ENCODE measurements at places on chromosomes 4 and X.

GRCh38 chrX:6325437-6325836, 96.8 kb upstream of the NLGN4X start:
- no peaks in the 10 kb centered on the region for H3K4me1 ChIP-seq
- no peaks in the 10 kb centered on the region for H3K27me3 ChIP-seq
- H3K36me3 ChIP-seq = no peaks in the 10 kb centered on the region
- no peak overlapping the region for H3K27ac ChIP-seq
- H3K4me3 ChIP-seq = no peak overlapping the region

- H3K27me3 ChIP-seq = peaks cover 18% of the 10 kb centered on the region
- DNase-seq = peak; percentile 13
- no peaks in the 10 kb centered on the region for H3K36me3 ChIP-seq
- H3K27ac ChIP-seq = no peak overlapping the region
- no peaks in the 10 kb centered on the region for H3K4me1 ChIP-seq
Observed at GRCh38 chrX:100615005-100615404, 21.6 kb downstream of the TSPAN6 start.

GRCh38 chr4:31291238-31291637, 571.1 kb downstream of the PCDH7 start:
- H3K4me1 ChIP-seq = no peaks in the 10 kb centered on the region
- DNase-seq = no peak
- no peaks in the 10 kb centered on the region for H3K27me3 ChIP-seq
- H3K27ac ChIP-seq = no peak overlapping the region
- no peak overlapping the region for H3K4me3 ChIP-seq

DNA sequence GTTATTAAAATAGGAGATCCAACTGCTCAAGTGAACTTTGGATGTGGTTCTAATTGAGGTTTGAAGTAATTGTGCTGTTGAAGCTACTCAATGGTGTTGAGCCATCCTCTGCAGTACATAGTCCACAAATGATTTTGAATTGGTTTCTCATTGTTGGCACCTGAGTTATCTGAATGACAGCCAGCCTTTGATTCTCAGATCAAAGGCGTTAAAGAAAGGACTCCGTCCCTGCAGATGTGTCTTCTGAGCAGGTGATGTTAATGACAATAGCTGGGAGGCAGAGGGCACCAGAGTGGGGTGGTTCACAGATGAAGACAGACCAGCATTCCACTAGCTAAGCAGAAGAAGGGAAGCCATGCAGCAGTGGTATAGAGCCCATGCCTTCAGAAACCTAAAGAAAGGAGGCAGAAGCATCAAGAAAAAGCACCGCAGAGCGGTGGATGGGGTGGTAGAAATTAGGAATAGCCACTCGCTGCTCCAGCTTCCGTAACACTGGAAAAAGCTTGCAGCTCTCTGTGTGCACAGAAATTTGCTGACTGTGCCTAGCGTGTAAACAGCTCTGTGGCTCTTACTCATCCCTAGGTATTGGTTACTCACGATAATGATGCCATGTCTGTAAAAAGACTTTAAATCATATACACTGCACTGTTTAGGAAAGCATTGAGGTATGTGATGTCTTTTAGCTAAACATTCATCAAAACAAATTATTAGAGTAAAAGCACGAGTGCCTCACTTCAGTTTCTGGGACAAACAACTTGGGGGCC, 79.2 kb upstream of the CLCN4 start:
- H3K27ac ChIP-seq = no peak overlapping the region
- no peaks in the 10 kb centered on the region for H3K27me3 ChIP-seq
- H3K36me3 ChIP-seq = no peaks in the 10 kb centered on the region
- no peaks in the 10 kb centered on the region for H3K4me1 ChIP-seq

- no peak overlapping the region for H3K27ac ChIP-seq
- no peak overlapping the region for H3K4me3 ChIP-seq
- H3K36me3 ChIP-seq = no peaks in the 10 kb centered on the region
- H3K4me1 ChIP-seq = no peaks in the 10 kb centered on the region
- no peak for DNase-seq
Observed at GRCh38 chr4:11843340-11843739, 414.6 kb upstream of the HS3ST1 start.

DNA sequence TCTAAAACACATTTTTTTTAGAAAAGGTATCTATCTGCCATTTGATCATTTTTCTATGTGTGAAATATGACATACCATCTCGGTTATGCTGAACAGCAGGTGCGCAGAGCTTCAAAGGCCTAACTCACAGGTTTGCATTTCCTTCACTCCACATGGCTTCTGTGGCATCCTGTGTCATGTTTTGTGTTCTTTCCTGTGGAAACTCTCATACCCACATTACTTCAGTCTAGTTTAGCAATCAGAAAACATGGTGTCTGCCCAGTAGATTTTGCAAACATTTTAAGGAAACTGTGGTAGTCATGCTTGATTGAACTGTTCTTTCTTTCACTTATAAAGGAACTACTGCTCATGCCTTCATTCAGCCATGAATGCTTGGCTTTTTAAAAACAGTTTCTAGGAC, 11.3 kb upstream of the ARAP2 start:
- no peaks in the 10 kb centered on the region for H3K4me1 ChIP-seq
- H3K27me3 ChIP-seq = no peaks in the 10 kb centered on the region
- H3K4me3 ChIP-seq = no peak overlapping the region
- no peak for DNase-seq
- no peaks in the 10 kb centered on the region for H3K36me3 ChIP-seq

DNA sequence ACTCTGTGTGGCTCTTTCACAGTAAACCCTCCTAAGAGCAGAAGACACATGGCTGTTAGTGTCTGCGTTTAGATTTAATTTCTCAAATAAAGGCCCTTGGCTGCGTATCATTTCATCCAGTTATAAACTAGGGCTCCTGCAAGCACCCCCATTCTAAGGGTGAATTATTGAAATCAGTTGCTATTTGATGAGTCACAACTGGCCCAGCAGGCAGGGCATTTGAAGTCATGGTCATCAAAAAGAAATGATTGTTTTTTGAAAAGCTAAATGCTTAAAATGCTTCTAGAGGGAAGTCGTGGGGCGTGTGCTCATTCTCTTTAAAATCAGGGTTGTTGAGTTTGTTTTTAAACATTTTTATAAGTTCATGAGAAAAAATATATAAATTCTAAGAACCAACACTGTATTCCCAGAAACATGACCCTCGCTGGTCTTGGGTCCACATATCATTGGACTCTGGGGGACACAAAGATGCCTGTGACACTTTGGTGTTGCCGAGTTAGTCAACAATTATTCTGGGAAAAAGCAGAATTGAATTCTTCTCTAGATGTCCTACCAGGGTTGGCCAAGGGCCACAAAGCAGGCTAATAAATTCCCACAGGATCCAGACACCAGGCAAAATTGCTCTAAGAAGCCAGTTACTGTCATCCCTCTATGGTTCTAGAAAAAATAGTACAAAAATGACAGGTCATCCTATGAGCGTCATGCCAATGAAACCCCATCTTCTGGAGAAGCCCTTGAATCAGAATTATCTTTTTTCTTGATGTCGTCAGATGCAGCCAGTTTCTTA, 99.5 kb upstream of the MYOZ2 start:
- DNase-seq = no peak
- H3K36me3 ChIP-seq = no peaks in the 10 kb centered on the region
- no peaks in the 10 kb centered on the region for H3K27me3 ChIP-seq
- no peak overlapping the region for H3K27ac ChIP-seq
- no peaks in the 10 kb centered on the region for H3K4me1 ChIP-seq
- H3K4me3 ChIP-seq = no peak overlapping the region

GRCh38 chrX:3263681-3264126, 82.7 kb downstream of the MXRA5 start:
- DNase-seq = no peak
- H3K27me3 ChIP-seq = no peaks in the 10 kb centered on the region
- no peaks in the 10 kb centered on the region for H3K4me1 ChIP-seq
- H3K4me3 ChIP-seq = no peak overlapping the region
- no peak overlapping the region for H3K27ac ChIP-seq
- H3K36me3 ChIP-seq = no peaks in the 10 kb centered on the region

GRCh38 chr4:38805530-38806145, 1.0 kb upstream of the TLR1 start:
- no peak for DNase-seq
- no peak overlapping the region for H3K4me3 ChIP-seq
- H3K27me3 ChIP-seq = no peaks in the 10 kb centered on the region

GRCh38 chr4:53748328-53748772, 157.1 kb upstream of the LNX1 start:
- no peaks in the 10 kb centered on the region for H3K27me3 ChIP-seq
- no peak overlapping the region for H3K4me3 ChIP-seq
- H3K4me1 ChIP-seq = no peaks in the 10 kb centered on the region

DNA sequence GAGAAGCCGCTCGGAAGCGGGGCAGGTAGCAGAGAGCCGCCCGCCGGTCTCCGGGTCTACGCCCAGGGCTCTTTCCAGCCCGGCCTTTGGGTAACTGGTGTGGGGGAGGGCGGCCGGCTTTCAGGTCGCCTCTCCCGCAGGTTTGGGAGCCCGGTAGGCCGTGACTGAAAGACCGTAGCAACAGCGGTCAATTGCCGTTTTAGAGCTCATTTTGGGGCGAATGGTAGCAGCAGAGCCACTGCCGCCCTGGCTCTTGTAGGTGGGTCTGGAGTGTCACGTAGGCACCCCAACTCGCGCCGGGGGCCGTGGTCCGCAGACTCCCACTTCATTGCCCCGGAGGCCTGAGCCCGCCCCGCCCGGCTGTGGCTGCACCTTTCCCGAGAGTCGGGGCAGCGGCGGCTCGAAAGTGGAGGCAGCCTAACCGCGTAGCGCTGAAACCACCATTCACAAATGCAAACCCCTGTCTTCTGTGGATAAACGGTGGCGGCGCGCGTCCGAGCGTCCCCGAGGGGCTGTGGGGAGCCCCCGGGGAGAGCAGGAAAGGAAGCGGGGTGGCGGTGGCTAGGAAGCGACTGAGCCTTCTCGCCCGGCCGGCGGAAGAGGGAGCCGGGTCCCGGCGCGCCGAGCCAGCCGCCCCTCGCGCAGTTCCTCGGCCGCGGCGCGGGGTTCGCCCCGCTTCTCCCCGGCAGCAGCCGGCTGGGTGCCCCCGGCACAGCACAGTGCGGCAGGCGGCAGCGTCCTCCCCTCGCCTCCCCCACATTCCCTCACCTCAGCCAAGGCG, 2185.1 kb upstream of the TENM3 start:
- no peaks in the 10 kb centered on the region for H3K4me1 ChIP-seq
- no peak overlapping the region for H3K27ac ChIP-seq
- H3K27me3 ChIP-seq = peaks cover 18% of the 10 kb centered on the region
- peak overlapping the region; percentile 53 for H3K4me3 ChIP-seq
- no peaks in the 10 kb centered on the region for H3K36me3 ChIP-seq

Measured in pancreas (tissue), 10 donors.